Thoracic aorta (tissue), 2 donors: ENCODE measurements at places on chromosomes 3 and 15. TPM values are rescaled to one million over a fixed set of nuclear protein-coding genes. Genes with fewer than 3 reads are reported as not detected.

- DNase-seq = no peak
Measured at GRCh38 chr3:34185301-34185700, 386.9 kb downstream of the PDCD6IP start.

DNA sequence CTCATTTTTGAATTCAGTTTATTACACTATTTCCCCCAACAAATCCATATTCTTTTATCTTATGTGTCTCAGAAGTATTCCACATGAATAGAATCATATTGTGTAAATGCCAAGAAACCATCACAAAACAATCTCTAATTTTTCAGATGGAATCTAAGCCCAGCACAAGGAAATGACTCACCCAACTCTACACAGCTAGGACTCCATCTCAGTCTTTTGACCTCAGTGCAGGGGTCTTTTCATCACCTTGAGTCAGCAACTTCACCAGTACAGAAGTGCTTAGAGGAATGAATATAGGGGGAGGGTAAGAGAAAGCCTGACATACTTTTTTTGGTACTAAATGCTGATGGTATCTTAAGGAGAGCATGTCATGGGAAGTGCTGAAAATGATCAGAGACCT is 169.3 kb upstream of the LRRN1 start:
- DNase-seq = no peak

- no peak for DNase-seq
Measured at GRCh38 chr3:53478166-53478830, 16.1 kb upstream of the CACNA1D start.

- no peak for DNase-seq
Measured at GRCh38 chr3:139774560-139775302, 97.0 kb upstream of the NMNAT3 start.

- DNase-seq = peak; percentile 28
Measured at GRCh38 chr15:100873029-100873677, 6.5 kb upstream of the ALDH1A3 start.

The ACVR2B gene
- 3.7 TPM for total RNA-seq

The CP gene
- total RNA-seq = 58.1 TPM

The BLOC1S6 gene
- total RNA-seq = 85.3 TPM

The UPK1B gene
- total RNA-seq = 1.8 TPM

The ARL13B gene
- total RNA-seq = 8.4 TPM

The ZNF710 gene
- 12.0 TPM for total RNA-seq
